ENCODE measurements at places on chromosomes 2 and 18.

- no peak for DNase-seq
These were observed 79.6 kb upstream of the LCLAT1 start for GRCh38 chr2:30367232-30368070.

DNA sequence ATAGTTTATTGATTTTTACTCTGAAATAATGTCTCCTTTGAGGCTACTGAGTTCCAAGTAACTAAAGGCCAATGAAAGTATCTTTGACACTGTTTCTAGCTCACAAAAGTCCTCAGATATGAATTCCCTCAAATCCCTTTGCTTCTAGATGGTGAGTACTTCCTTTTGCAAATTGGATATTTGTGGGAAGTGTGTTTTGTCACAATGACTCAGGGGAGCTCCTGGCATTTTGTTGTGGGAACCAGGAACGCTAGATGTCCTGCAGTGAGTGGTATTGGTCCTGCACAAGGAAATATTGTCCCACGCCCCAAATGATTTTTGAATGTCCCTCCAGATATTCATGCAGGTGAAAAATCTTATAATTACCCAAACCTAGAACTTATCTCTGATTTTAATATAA lies 24.3 kb downstream of the TACR1 start:
- DNase-seq: no peak

DNA sequence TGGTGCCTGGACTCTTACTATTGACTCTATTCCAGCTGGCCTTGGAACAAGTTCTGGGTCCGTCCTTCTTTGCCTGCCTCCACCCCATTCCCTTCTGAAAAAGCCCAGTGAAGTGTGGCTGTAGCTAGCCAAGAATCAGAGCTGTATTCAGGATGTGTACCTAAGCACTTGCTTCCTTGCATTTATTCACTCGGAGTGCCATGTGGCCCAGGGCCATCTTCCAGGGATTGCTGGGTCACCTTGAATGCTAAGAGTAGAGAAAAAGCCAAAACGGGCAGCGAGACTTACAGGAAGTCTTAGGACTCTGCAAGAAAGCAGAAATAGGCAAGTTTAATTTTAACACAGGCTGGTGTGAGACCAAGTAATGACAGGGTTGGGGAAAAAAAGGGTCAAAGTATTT lies 4.1 kb downstream of the ITGA6 start:
- DNase-seq: peak; percentile 39

GRCh38 chr2:9174771-9175437 lies 31.7 kb upstream of the ASAP2 start:
- no peak for DNase-seq

DNA sequence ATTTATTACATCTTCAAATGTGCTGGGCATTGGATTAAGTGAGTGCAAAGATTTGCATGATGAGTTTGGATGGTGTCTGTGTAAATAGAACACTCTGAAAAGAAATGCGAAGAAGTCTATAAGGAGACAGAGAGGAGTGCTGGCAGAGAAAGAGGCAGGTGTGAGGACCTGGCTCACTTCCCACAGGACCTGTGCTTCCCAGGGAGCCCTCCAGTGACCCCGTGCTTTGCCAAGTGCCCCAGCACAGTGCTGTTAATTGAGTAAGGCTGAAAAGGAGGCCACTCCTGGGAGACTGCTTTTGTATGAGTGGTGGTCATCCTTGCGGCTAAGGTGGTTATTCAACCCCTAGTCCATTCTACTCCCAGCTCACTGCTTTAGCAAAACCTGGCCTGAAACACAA lies 230.8 kb downstream of the OSR1 start:
- no peak for DNase-seq

GRCh38 chr2:156466739-156467405 lies 30.7 kb downstream of the GPD2 start:
- DNase-seq: no peak

- DNase-seq: no peak
These were observed 80.8 kb downstream of the ANKRD44 start for GRCh38 chr2:197229509-197230443.

DNA sequence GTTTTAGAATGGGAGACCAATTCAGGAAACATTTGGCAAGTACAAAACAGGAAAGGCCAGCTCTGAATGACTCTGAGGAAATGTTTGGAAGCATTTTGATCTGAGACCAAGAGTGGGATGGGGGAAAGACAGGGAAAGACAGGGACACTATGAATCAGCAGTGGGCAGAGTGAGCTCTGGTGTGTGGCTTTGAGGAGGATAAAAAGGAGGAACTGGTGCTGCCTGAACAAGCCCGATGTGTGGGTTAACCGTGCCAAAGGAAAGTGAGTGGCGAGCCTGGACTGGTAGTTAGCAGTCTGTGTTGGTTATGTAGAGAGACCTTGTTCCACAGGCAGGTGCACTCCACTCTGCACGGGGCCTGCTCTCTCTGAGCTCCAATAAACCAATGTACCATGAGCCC lies 5.3 kb downstream of the MFSD6 start:
- DNase-seq: peak; percentile 23

GRCh38 chr2:178069551-178069950 lies 3.0 kb downstream of the PDE11A start:
- DNase-seq: no peak

GRCh38 chr2:237333748-237334147 lies 80.2 kb downstream of the COL6A3 start:
- DNase-seq: no peak

GRCh38 chr2:230944123-230944653 lies 19.1 kb upstream of the GPR55 start:
- DNase-seq: peak; percentile 4

DNA sequence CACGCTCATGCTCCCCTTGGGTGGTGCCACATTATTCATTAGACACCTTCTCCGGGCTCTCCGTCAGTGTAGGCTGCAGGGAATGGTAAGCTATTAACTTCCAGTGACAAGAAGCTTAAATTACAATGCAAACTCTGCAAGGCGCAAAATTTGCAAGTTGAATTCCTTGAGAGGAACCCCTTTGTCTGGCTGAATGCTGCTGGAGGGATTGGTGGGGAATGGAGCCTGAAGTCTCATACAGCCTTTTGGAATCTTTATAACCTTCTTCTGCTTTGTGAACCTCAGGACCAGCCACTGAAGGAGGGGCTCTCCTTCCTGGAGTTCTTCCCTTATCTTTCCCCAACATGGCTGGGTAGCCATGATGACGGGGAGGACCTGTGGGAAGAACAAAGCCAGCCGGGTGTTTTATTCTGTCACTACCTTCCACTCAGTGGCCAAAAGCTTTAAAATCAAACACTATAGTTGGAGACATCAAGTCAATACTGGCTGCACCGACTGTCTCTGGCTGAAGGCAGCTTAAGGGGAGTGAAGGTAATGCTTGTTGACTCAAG lies 220.9 kb upstream of the EPHA4 start:
- no peak for DNase-seq

GRCh38 chr2:15939854-15940660 lies at the start of gene MYCN:
Gene MYCN (plus strand): TSS chr2:15940550. CDS start chr2:15942065, 1,515 bp downstream.
- DNase-seq: peak; percentile 14

- DNase-seq: peak; percentile 89
These were observed 156.1 kb downstream of the LDLRAD4 start for GRCh38 chr18:13374468-13375301.

- no peak for DNase-seq
These were observed 112.8 kb upstream of the SCN1A start for GRCh38 chr2:166240387-166241313.

- DNase-seq: no peak
These were observed 77.6 kb upstream of the POMC start for GRCh38 chr2:25246001-25246400.

- peak; percentile 70 for DNase-seq
These were observed 150.9 kb downstream of the ACTR3 start for GRCh38 chr2:114040826-114041225.

GRCh38 chr2:188315750-188316149 lies 24.1 kb downstream of the GULP1 start:
- DNase-seq: no peak

DNA sequence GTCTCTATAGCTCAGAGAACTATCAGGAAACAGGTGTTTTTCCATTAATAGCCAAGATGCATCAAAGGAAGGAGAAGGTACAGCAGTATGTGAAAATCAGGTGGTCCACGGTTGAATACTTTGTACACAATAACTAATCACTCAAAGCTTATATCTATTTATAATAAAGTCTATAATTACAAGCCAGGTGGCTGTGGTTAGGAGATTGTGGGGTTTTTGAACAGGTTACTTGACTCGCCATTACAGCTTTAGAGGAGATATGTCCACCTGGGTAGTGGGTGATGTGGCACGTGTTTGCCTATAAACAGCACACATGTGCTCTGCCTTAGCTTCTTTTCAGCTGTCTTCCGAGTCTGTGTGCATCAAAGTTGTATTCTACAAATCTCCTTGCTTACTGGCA lies 892.2 kb upstream of the ZEB2 start:
- DNase-seq: no peak

- DNase-seq: no peak
These were observed 11.1 kb downstream of the OTOF start for GRCh38 chr2:26466662-26467310.

Measured in dorsolateral prefrontal cortex (tissue), 122 donors.